ENCODE measurements at places on chromosomes 3 and 15.

DNA sequence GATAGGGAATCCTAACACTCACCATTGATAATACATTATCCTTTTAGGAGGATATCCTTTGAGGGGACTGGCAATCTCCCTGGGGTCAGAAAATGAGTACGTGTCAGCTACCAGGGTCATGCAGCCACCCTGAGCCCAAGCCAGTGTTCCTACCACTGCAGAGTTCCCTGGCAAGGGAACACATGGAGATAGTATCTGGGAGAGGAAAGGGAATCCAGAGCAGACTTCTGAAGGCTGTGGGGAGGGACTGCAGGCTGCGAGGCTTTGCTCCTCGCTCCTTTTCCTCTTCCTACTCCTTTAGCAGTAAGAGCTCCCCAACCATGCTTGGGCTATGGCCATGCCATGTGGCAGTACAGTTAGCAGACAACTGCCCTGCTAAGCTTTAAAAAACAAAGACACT, 62.9 kb upstream of the TJP1 start:
- no peak for DNase-seq

DNA sequence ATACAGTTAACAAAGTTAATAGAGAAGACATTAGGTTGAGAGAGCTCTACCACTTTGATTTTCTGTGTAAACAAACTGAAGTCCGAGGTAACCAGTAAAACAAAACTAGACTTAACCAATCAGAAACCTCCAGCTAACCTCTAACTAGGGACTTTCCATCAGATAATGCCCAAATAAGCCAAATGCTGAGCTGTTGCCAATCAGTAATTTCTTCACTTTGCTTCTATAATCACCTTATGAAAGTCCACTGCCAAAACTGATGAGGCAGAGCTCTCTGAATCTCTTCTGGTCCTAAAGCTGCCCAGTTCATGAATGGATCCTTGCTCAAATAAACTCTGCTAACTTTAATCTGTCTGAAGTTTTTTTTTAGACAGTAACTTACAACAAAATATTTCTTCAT, 448.0 kb upstream of the NECTIN3 start:
- DNase-seq, result no peak

DNA sequence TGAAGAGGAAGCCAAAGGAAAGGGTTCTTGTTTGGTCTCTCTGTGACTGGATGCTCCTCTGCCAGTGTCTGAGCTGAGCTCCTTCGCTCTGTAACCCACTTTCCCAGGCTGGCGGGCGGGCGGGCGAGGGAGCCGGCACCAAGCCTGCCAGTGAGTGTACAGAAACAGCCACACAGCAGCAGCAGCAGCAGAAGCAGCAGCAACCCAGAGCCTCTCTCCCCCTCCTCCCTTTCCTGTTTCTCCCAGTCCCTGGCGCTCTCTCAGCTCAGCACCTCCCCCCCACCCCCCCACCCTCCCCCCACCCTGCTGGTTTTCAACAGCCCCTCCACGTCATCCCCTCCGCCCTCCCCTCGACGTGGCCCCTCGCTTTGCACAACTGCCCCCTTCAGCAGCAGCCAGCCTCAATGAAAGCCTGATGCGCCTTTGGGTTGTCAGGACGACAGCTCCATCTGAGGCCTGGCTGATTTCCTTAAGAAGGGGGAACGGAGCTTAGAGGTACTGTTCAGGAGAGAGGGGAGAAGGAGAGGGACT, at the start of gene LSAMP:
TSS of gene LSAMP (minus strand) at position 177 of the 531 bp plus-strand sequence.
- no peak for DNase-seq

GRCh38 chr3:98003306-98003969, 31.2 kb upstream of the RIOX2 start:
- DNase-seq, result no peak

DNA sequence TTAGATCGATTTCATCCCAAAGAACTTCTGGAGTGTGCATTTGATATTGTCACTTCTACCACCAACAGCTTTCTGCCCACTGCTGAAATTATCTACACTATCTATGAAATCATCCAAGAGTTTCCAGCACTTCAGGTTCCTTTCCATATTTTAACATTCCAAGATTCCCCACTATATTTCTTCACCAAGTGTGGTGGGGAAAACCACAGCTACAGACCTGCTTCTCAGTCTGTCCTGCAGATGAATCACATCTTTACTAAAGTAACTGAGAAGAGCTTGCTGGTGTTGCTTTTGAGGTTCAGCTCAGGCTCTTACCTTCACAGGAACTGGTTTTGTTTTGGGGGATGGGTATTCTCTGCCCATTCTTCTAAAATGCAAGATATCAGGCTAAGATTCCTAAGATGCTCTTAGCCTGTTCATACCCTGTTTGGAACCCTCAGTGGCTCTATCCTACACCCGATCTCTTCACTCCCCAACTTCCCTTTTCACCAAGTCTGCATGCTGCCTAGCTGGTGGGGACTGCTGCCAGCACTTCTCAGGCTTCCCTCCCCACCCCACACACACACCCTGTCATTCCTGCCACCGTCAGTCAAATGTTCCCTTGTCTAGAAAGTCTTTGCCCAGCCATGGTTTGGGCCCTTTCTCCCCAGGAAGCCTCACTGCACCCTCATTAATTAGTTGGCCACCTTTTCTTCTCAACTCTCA, 30.8 kb downstream of the SRP14 start:
- DNase-seq, result no peak

- DNase-seq, result no peak
Measured at GRCh38 chr3:143910756-143911155, 60.9 kb upstream of the DIPK2A start.

GRCh38 chr3:58421004-58421403, 12.6 kb downstream of the PDHB start:
- DNase-seq, result no peak

DNA sequence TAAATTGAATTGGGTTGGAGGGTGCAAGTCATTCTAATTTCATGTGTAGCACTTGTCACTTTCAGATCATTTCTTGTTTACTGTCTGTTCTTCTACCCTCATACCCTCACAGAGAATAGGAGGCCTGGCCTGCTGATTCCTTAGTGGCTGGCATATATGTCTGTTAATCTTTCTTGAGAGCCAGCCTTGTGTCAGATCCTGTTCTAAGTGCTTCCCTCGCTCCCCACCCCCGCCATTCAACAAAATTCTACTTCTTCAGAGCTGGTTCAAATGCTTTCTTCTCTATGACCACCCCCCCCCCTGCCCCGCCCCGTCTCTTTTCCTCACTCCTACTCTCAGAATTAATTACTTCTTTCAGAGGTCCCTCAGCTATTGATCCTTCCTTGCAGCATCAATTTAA, 1.5 kb upstream of the U2SURP start:
- no peak for DNase-seq

DNA sequence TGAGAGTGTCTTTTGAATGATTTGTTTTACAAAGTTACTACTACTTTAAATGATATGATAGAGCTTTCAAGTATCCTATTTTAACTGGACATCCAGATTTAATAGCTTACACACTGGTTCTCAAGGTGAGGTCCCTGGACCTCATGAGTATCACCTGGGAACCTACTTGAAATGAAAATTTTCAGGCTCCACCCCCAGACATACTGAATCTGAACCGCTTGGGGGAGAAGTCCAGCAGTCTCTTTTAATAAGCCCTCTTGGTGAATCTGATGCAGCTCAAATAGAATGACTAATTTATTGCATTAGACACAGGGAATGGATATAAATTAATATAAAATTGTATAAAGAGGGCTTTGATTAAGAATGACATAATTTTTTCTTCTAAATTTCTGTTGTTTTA, 29.4 kb upstream of the SLITRK3 start:
- no peak for DNase-seq

GRCh38 chr3:23711916-23712494, 93.8 kb upstream of the UBE2E1 start:
- DNase-seq, result no peak

DNA sequence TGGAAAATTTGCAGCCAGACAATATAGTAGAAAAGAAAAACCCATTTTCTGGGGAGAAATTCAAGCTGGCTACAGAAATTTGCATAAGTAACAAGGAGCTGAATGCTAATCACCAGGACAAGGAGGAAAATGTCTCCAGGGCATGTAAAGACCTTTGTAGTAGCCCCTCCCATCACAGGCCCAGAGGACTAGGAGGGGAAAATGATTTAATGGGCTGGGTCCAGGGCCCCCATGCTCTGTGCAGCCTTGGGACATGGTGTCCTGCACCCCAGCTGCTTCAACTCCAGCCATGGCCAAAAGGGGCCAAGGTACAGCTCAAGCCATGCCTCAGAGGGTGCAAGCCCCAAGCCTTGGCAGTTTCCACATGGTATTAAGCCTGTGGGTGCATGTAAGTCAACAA, 197.6 kb upstream of the POU1F1 start:
- no peak for DNase-seq

GRCh38 chr3:42442640-42443039, 32.2 kb upstream of the LYZL4 start:
- no peak for DNase-seq

DNA sequence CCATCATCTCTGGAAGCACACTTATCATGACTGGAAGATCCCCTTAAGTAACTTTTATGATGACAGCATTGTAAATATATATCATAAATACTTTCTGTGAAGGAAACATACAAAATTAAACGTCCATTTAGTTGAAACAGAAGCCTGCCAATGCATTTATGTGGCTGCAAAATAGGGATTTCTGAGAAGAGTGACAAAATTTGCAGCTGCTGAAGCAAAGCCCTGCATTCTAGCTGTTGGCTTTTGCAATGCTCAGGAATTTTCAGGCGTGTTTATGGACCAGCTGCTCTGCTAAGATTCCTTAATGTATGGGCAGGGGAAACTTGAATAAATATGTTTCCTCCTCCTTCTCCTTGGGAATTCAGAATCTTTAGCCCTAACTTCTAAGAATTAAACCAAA, 137.3 kb downstream of the CACNA2D3 start:
- DNase-seq, result no peak

GRCh38 chr3:50714946-50715345, 40.2 kb downstream of the DOCK3 start:
- no peak for DNase-seq

GRCh38 chr15:77738441-77739302, 106.0 kb upstream of the LINGO1 start:
- DNase-seq, result no peak

DNA sequence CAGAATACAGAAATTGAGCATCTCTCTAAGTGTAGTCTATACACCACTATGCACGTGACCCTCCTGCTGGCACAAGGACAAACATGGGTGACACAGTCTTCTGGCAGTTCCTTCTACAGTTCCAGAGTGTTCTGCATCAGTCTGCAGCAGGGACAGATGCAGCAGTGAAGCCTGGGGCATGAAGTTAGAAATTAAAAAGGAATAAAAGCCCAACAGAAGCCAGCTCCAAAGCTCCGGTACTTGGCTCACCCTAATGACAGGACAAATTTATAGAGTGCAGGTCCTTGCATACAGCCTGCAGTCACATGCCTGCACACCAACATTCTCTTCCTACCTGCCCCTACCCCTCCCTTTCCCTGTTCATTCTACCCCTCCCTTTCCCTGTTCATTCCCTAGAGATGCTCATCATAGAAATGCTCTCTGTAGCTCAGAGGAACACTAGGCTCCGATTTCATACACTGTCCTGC, 15.0 kb downstream of the UACA start:
- no peak for DNase-seq

DNA sequence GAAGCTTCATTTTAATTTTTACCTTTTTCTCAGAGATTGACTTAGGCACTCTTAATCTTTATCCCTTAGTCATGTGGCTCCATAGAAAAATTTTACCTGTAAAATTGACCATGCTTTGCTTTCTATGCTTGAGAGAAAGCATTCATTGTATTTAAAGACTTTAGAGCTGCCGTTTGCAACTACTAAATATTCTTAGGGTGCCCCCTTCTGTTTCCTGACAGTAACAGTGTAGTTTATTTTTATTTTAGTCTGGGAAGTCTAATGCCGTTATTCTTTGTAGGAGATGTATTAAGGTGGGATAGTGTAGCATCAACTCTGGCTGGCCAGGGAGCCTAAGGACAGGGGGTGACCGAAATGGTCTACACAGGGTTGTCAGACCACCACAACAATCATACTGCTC, 84.5 kb upstream of the SYNPR start:
- no peak for DNase-seq

DNA sequence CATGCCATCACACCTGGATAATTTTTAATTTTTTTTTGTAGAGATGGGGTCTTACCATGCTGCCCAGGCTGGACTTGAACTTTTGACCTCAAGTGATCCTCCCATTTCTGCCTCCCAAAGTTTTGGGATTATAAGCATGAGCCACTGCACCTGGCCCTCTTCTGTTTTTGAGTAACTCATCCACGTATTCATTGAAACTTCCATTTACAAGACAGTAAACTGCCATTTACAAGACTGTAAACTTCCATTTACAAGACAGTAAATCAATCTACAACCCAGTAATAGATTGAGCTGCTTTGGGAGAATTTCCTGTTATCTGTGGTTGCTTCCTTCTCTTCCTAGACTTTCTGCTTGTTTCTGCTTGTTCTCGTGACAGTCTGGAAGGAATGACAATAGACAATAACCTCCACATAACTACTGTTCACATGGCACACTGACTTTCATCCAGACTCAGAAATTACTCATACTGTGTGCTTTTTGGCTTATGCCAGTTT, 114.7 kb upstream of the CCNL1 start:
- no peak for DNase-seq

DNA sequence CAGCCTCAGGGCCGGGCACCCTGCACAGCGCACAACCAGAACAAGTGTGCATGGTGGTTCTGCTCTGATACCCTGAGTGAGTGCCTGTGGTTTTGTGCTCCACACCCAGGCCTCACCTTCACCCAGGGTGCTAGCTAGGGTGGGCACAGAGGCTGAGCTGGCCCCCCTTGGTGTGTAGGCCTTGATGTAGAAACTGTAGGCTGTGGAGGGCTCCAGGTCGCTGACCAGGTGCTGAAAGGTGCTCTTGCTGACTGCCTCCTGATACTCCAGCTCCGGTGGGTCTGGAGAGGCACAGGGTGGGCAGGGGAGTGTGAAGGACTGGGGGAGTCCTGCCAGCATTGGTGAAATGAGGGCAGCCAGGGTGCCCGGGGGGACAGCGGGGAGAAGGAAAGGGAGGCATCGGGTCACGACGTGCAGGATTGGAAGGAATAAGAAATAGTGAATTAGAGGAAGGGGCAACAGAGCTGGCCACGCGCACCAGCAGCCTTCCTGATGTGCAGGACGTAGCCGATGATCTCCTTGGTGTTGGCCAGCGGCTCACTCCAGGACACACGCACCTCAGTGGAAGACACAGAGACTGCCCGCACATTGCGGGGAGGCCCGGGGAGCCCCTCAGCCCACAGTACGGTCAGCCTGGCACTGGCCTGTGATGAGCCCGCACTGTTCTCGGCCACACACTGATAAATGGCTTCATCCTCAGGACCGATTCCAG, 26.6 kb downstream of the RNU5B-1 start:
- no peak for DNase-seq

- no peak for DNase-seq
Measured at GRCh38 chr3:185365291-185366073, 2.5 kb downstream of the MAP3K13 start.

All from pulmonary artery endothelial cell (primary cell).